ENCODE measurements at places on chromosomes 5 and 9.

DNA sequence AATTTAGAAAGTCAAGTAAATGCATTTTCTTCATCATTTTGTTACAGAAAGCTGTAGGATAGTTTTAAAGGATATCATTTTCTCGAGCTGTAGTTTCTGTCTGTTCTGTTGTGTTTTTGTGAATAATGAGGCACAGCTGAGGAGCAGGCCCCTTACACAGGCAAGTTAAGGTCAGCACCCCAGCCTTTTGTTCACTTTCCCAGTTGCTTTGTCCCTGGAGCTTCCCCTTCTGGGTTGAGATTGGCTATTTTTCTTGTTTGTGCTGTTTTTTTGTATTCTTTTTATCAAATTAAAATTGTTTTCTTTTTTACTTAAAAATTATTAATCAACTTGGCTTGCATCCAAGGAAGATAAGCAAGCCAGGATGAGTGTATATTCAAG lies 213.8 kb upstream of the ACTBL2 start:
- DNase-seq: no peak

GRCh38 chr5:54721116-54721515 lies 203.6 kb downstream of the SNX18 start:
- DNase-seq: no peak

DNA sequence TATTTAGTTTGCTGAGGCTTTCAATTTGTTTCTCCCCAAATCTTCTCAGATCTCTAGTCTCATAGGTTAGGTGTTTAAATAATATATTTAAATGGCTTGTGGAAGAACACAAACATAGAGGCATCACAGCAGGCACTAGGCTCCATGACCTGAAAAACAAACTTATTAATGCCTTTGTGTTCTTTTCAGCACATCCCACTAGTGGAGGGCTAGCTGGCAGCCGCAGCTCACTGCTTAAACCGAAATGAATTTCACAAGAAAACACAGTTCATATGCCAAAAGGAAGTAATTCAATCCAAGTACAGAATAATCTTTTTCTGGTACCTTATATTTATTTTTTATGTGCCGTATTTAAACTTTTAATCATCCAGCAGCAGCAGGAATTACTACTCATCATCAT lies 382.5 kb downstream of the PLK2 start:
- no peak for DNase-seq

DNA sequence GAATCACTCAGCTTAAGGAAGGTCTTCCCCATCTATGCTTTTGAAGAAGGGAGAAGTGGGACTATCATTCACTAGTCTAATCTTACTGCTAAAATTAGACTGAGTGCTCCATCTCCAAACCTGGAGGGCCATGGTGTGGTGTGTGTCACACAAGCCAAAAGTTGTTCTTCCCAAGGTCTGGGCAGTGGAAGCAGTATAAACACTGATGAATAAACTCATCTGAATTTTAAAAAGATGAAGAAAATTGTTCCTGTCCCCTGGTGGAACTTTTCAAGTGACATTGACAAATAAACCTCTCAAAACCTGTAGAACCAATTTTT lies 16.2 kb downstream of the STX17 start:
- no peak for DNase-seq

- no peak for DNase-seq
Observed at GRCh38 chr5:170067574-170068170, 38.0 kb upstream of the FOXI1 start.

- DNase-seq: no peak
Observed at GRCh38 chr9:70411121-70411929, 3.1 kb downstream of the KLF9 start.

DNA sequence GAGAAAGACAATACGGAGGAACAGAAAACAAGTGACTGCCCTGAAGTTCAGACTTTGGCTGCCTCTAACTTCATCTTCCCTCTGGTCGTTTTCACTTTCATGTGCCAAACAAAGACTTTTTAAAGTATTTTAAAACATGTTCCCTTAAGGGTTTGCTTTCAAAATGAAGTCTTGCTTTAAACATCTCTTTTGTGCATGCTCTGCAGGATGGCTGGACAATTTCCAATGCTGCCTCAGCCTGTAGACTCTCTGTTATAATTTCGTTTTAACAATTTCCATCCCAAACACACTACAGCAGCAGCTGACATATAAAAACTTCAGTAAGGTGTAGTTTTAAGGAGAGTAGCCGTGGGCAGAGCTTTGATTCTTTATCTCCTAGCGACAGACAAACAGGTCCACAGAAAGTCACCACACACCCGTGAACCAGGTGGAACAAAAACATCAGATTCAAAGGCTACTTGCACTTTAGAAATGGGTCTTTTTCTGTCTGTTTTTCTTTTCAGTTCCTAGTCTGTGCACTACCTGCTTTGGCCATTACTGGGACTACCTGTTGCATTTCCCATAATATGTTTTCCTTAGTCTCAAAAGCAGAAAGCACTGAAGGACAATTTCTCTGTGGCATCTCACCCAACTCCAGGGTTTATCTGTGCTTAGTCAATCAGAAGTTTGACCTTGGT lies 308.9 kb downstream of the DTWD2 start:
- no peak for DNase-seq

- no peak for DNase-seq
Observed at GRCh38 chr5:133995883-133996563, 8.8 kb downstream of the VDAC1 start.

GRCh38 chr9:124790301-124790700 lies 13.4 kb downstream of the OLFML2A start:
- no peak for DNase-seq

- DNase-seq: no peak
Observed at GRCh38 chr5:22651355-22651754, 201.8 kb downstream of the CDH12 start.

DNA sequence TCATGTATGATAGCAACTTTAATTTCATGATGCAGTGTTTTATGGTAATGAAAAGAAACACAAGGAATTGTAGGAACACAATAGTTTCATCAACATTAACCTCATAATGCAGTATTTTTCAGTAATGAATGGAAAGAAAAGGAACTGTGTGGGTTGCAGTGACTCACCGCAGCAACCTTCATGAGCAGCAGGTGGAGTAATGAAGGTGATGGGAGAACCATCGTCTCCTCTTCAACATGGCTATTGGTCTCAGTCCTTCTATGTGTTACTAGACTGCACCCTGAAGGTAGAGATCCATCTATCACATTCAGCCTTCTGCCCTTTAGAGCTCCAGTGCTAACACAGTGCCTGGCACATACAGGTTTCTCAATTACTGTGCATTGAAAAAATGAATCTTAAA lies 58.0 kb downstream of the TMEM215 start:
- no peak for DNase-seq

DNA sequence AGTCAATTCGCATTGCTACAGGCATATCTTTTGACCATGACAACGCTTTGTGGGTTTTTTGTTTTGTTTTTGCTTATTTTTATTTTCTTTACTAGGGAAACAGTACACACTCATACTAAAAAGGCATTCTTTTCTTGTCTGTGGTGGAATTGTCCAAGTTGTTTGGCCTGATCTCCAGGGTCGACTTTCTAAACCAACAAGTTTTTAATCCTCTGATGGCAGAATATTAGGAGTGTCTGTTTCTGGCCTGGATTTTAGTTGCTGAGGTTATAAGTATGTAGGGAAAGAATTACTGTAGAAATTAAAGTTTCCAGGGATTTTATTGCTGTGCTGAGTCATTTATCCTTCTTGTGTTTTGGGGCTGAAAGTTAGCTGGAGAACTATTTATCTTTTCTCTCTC lies 218.5 kb downstream of the TAF11L14 start:
- DNase-seq: no peak

DNA sequence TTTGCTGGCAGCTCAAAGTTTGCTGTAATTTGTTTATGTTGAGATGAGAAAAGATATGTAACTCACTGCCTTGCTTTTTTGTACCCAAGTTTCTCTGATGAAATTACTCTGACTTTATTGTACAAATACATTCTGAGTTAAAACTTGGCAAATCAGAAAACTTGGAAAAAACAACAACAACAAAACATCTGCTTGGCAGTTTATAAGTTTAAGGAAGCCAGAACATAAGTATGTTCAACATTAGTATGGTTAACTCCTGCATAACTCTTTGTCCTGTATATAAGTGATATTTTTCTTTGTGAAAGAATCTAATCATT lies 233.1 kb downstream of the MAST4 start:
- no peak for DNase-seq

GRCh38 chr5:133839721-133840120 lies 128.7 kb downstream of the C5orf15 start:
- DNase-seq: no peak

All from stimulated activated CD4-positive, alpha-beta T cell treated with anti-CD3 and anti-CD28 coated beads, TNF-alpha, amount 100 ng/mL, for 1 hour (primary cell).